ENCODE measurements at places on chromosomes 13 and 19.
A peak's percentile ranks its signal among the peaks of the same experiment; 100 is the strongest.

DNA sequence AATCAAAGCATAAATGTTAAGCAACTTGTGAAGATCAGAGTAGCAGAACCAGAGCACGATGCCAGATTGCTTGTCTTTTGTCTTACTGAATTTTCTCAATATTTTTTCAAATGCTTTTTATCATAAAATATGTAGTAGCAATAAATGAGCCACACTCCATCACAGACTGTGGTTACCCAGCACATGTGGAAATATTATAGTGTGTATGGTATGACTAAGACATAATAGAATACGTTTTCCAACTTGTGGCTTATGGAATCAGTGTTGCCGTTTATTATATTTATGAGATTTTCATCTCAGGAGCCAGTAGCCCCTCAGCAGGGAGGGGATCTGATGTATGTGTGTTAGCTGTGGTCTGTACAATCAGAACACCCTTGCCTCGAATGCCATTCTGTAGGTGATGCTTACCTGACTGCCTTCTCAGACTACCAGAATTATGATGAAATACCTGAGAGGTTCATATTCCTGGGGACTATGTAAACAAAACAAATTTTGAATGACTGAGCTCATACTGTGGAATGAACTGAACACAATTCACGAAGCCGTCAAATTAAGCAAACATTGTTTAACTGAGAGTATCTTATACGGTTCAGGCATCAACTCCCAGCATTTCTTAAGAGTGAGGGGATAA is 1.9 kb downstream of the SCEL start:
- DNase-seq, result no peak

- DNase-seq, result no peak
Measured at GRCh38 chr19:11047866-11048265, 41.4 kb upstream of the LDLR start.

DNA sequence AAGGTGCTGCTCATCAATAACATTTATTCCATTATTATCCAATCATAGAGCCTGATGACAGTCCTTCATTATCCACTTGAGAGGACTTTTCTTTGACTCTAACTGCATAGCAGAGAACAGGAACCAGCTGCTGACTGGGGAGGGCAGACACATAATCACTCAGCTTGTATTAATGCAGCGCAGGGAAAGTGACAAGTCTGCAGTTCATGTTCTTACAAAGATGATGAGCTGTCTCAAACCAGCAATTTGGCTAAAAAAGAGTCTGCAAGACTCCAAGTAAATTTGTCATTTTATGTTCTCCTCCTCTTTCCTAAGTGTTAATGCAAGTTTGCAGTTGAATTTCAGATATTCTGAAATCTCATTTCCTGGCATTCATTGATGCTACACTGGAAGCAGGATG is 40.0 kb upstream of the CBY2 start:
- DNase-seq, result no peak

DNA sequence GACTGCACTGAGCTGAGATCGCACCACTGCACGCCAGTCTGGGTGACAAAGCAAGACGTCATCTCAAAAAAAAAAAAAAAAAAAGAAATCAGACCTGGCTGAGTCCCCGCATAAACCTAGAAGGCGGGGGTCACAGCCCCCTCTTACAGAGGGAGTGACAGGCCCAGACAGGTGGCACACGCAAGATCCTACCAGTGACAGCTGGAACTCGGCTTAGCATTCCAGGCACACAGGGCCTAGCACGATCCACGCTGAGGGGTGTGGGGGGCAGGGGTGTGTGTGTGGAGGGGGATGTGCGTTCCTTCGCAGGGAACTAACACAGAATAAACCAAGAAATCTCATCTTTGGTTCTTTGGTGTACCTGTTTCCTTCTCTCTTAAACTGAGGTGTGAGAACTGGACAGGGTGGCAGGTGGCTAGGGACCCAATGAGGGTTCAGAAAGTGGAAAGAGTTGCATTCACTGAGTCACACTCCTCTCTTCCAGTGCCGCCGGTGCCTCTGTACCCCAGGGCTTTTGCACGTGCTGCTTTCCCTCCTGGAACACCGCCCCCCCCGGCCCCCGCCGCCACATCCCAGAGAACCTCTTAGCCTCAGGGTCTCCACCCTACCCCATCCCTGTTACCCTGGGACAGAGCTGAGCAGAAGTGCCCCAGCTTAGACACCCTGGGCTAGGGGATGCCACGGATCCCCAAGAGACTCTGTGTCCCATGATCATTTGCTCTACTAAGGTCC is 5.0 kb downstream of the SGTA start:
- no peak for DNase-seq

DNA sequence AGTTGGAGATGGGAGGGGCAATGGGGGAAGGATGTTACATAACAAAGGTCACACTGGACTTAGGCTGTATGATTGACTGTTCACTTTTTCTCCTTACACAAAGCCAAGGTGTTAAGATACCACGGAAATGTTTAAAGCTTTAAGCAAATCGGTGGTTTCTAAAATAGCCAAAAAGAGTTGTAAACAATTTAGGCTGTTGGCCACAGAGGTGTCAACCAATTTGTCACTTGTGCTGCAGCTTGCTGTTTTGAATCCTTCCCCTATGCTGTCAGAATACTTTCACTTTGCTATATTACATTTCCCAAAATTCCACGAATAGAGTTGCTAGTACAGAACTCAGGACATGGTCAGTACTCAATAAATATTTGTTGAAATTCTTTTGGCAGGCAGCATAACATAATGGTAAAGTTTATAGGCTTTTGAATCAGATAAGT is 149.3 kb downstream of the VWA8 start:
- no peak for DNase-seq

- DNase-seq, result no peak
Measured at GRCh38 chr19:5247957-5248705, 92.5 kb downstream of the PTPRS start.

GRCh38 chr19:23394511-23394910 is 760 bp downstream of the ZNF91 start:
- peak; percentile 46 for DNase-seq

DNA sequence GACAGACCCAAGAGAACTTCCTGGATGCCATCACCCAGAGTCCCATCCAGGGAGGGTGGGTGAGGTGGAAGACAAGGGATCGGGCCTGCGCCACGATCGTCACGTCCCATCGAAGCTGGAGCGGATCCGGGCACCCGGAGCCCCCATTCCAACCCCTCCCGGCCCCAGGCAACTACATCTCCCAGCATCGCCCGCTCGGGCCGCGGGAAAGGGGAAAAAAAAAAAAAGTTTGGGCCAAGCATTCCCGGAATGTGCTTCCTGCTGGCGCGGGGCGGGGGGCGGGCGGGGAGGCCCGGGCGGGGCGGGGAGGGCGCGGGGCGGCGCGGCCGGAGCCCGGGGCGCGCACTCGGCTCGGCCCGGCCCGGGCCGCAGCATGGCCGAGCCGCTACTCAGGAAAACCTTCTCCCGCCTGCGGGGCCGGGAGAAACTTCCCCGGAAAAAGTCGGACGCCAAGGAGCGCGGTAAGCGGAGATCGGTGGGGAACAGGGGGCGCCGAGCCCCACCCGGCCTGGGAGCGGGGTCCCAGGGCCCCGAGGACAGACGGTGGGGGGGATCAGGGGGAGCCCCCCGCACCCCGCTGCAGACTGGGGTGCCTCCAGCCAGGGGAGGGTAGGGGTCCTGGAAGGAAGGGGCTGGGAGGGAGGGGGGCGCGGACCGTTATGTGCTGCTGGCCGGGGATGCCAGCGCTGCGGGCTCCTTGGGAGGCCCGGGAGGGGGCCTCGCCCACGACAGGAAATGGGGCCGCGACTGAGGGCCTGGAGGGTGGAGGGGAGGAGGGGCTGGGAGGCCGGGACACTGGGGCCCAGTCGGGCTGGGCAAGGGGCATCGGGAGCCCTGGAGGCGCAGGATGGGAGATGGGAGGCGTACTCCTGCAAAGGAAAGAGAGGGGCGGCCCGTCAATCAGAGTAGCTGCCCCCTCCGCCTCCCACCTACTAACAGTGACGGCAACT is at the start of gene SYDE1:
Gene SYDE1, plus strand, starts transcription at position 341 of the 950 bp plus-strand sequence. Its CDS starts 33 bp downstream, at position 374.
- DNase-seq, result peak; percentile 90

GRCh38 chr13:51786425-51787265 is 17.3 kb downstream of the DHRS12 start:
- no peak for DNase-seq

GRCh38 chr19:8342316-8342683 is 762 bp downstream of the KANK3 start:
- DNase-seq, result no peak

GRCh38 chr19:18809149-18809868 is 18.2 kb upstream of the COMP start:
- peak; percentile 78 for DNase-seq

GRCh38 chr19:49403404-49404187 is 15.5 kb downstream of the KASH5 start:
- no peak for DNase-seq

- DNase-seq, result no peak
Measured at GRCh38 chr13:113930671-113931637, 42.9 kb downstream of the C13orf46 start.

DNA sequence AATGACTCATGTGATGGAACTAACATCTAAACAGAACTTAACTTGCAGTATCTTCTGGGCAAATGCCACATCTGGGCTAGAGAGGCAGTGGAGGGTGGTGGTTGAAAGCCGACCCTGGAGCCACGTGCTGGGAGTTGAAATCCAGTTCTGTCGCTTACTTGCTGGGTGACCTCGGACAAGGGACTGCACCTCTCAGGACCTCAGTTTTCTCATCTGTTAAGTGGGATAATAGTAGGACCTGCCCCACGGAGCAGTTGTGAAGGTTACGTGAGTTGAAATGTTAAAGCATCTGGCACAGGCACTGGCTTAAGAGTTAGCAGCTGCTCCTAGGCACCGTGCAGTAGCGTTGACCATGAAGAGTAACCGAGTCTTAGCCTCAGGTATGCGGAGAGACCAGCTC is 76.1 kb downstream of the SIPA1L3 start:
- DNase-seq, result no peak

- DNase-seq, result no peak
Measured at GRCh38 chr19:45333609-45334303, 6.8 kb upstream of the KLC3 start.

GRCh38 chr13:102962430-102962829 is 103.8 kb downstream of the SLC10A2 start:
- no peak for DNase-seq

DNA sequence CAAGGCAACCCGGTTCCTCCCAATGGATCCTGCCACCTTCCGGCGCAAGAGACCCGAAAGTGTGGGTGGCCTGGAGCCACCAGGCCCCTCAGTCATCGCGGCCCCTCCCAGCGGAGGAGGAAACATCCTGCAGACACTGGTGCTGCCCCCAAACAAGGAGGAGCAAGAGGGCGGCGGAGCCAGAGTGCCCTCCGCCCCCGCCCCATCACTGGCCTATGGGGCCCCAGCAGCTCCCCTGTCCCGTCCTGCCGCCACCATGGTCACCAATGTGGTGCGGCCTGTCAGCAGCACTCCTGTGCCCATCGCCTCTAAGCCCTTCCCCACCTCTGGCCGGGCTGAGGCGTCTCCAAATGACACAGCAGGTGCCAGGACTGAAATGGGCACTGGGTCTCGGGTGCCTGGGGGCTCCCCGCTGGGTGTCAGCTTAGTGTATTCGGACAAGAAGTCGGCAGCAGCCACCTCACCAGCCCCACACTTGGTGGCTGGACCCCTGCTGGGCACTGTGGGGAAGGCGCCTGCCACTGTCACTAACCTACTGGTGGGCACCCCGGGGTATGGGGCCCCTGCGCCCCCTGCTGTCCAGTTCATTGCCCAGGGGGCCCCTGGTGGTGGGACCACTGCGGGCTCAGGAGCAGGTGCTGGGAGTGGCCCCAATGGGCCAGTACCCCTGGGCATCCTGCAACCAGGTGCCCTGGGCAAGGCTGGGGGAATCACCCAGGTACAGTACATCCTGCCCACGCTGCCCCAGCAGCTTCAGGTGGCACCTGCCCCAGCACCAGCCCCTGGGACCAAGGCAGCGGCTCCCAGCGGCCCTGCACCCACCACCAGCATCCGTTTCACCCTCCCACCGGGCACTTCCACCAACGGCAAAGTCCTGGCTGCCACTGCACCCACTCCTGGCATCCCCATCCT is 11.2 kb upstream of the PRR19 start:
- DNase-seq, result peak; percentile 39

- no peak for DNase-seq
Measured at GRCh38 chr13:29159871-29160270, 339.7 kb downstream of the MTUS2 start.

DNA sequence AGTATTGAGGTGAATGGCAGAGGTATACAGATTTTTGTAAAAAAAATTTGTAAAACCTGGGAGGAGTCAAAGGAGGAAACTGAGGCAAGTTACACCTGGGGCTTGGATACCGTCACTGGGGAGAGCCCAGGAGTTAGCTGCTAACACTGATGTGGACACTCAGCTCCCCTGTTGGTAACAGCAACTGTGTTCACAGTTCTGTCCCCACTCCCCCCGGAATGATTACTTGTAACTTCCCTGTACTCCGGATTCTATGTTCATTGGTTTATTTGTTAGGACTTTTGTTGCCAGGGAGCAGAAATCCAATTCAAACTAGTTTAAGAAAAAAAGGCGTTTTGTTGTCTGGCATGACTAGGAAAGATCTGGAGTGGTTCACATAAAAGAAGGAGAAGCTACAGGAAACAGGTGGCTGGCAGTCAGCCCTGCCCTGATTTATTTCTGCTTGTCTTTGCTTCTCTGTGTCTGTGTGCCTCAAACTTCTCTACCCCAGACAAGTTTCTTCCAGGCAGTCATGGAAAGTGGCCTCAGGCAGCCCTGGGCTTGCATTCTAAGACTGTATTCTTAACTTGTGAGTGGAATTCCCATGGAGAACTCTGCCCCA is 2.3 kb upstream of the GPR12 start:
- DNase-seq, result no peak

GRCh38 chr19:38690146-38690545 is 42.7 kb downstream of the ACTN4 start:
- no peak for DNase-seq

DNA sequence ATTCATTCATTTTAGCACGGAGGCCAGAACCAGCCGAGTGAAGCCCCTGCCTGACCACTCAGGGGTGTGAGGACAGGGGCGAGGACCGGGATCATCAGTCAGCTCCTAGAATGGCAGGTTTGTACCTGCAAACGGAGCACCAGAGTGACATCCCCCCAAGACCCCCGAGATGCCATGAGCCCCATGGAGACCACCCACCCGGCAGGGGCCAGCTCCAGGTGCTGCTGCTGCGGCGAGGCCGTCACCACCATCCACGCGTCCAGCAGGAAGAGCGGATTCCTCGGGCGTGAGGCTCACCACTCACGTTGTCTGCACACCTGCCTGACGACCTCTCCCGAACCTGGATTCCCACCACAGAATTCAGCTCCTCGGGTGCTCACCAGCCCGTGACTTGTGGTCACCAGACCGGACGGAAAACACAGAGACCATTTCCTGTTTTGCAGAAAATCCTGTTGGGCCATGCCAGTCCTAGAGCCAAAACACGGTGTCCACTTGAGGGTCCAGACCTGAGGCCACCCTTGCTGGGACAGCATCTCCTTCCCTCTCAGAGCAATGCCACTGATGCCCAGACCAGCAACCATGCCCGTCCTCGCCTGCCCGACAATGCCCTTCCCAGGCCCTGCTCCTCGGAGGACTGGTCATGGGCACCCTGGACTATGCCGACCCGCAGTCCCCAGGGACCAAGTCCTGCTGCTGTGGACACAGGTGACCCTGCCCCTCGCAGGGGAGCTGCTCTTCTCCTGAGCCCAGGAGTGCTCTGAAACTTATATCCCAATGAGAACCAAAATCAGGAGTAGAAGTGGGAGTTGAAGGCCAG is 74.2 kb downstream of the RASA3 start:
- DNase-seq, result no peak

All from EL (cell line).